ENCODE measurements at places on chromosomes 13 and 19. TPM values are rescaled to one million over a fixed set of nuclear protein-coding genes. Genes with fewer than 3 reads are reported as not detected.

Gene ZNF714
- total RNA-seq = 14.2 TPM

Gene ZNF563
- 3.1 TPM for total RNA-seq

Gene SHKBP1
- 55.9 TPM for total RNA-seq

Gene HCN2
- 0.21 TPM for total RNA-seq

Gene BST2
- total RNA-seq = 25.1 TPM

All from mononuclear cell (primary cell).